Hematopoietic multipotent progenitor cell treated with erythropoietin and hydrocortisone succinate and interleukin-3 and kit ligand, for 4 days (in vitro differentiated cells): ENCODE measurements at places on chromosomes 4 and X.

- DNase-seq: peak; percentile 36
These were observed 1.1 kb downstream of the CFAP299 start for GRCh38 chr4:80336582-80336981.

DNA sequence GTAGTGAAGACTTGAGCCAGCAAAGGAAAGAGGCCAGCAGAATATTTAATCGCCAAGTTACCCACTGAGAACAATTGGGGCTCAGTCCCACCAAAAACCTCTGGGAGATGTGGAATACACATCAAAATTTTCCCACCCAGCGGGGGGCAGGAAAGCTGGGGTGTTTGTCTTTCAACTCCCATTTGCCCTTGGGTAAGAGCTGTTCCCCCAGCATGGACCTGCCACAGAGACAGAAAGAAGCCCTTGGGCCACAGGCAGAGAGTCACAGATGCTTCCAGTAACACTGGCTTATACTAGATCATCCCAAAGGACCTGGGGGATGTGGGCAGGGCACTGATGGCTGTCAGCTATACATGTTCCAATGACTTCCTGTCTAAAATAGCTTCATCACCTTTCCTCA, 18.9 kb upstream of the FBXW7 start:
- DNase-seq: no peak

- no peak for DNase-seq
These were observed 96.2 kb downstream of the RELL1 start for GRCh38 chr4:37590016-37590415.

DNA sequence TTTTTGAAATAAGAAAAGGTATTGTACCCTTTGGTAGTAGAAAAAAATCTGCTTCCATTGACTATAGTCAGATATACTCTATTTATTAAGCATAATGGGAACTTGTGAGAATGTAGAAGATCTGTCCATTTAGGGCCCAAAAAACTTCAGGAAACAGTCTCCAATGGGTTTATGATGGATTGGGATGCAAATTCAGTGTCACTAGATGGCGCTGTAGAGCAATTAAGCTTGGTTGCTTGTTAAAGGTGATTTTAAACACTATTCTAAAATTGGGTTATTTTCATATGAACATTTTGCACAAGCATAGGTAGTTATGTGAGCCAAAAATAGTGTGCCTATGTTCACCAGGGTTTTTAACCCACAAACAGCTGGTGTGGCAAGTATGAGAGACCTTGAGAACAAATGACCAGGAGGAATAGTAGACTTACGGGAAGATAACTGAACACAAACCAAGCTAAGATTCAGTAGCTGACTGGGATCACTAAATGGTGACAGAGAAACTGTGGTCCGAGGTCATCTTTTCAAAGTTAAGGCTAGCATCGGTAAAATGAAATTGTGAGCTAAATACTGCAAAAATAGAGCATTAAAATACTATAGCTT, 80.3 kb upstream of the LSM6 start:
- peak; percentile 67 for DNase-seq

- no peak for DNase-seq
These were observed 408.4 kb upstream of the EMCN start for GRCh38 chr4:100926039-100926717.

- no peak for DNase-seq
These were observed 461.8 kb upstream of the PRKX start for GRCh38 chrX:4175221-4175620.

- DNase-seq: no peak
These were observed 66.0 kb upstream of the FAT1 start for GRCh38 chr4:186789651-186790050.

GRCh38 chrX:39157006-39157405, 355.7 kb downstream of the MID1IP1 start:
- DNase-seq: no peak

DNA sequence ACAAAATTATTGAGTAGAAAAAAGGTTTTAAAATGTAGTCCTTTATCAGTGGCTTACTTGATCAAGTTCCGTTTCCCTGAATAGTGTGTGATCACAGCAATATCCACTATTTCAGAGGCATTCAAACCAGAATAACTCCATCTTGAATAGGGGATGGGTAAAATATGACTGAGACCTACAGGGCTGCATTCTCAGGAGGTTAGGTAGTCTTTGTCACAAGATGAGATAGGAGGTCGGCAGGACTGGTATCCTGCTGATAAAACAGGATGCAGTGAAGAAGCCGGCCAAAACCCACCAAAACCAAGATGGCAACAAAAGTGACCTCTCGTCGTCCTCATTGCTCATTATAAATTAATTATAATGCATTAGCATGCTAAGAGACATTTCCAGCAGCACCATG, 24.7 kb downstream of the TSPAN6 start:
- DNase-seq: no peak

- no peak for DNase-seq
These were observed 649.5 kb upstream of the TENM3 start for GRCh38 chr4:181593703-181594102.

GRCh38 chr4:105240037-105240436, 93.4 kb downstream of the TET2 start:
- no peak for DNase-seq

- no peak for DNase-seq
These were observed 116.9 kb downstream of the RAB28 start for GRCh38 chr4:13367244-13367643.

DNA sequence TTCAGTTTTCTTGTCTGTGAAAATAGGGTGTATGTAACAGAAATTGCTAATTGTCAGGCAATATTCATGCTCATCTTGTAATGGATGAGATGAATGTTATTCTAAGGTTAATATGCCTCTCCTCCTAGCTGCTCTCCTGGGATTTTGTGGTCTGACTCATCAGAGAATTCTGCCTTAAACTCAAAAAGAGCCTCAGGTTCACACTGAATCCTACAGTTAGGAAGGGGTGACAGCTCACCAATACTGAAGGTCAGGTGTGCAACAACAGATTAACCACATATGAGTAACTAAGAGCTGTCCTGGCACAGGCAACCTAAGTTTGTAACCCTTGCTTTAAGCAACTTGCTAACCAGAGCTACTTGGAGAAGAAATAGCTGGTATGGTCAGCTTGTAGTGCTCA, 197.7 kb downstream of the SPATA18 start:
- DNase-seq: no peak

GRCh38 chr4:119604266-119604665, 24.3 kb downstream of the PDE5A start:
- no peak for DNase-seq

DNA sequence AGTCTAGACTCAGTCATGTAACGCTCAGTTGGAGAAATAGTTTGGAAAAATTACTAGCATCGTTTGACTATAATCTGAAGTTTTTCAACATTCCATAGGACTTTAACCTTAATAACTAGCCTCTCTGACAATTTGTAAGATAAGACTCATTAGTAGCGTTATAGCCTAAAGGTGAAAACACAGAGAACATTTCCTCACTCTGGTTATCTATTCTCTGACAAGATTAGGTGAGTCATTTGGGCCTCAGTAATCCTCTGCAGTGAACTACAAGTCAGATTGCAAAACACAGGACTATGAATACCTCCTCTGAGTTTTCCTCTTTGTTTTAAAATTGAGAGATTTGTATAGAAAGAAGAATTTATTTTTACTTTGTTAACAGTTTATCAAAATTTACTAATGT, 31.8 kb upstream of the PDLIM5 start:
- DNase-seq: no peak

DNA sequence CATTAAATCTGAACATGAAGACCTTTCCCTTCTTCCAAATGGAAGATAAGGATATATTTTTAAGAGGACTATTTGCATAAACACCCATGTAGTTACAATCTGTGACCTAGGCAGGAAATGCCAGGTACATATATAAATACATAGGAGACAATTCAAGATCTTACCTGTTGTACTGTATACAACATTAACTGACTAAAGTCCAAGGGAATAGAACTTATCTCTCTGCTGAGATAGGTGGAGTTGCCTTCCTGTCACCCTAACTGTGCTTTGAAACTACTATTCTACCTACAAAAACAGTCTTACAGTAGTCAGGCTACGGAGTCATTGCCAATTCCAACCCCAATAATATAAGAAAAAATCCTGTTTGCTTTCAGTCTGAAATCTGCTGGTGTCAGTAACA, 106.3 kb downstream of the CHRNA9 start:
- DNase-seq: no peak

GRCh38 chr4:88158489-88159228, at the start of gene ABCG2:
Gene ABCG2, minus strand, starts transcription at chr4:88158639. Its CDS starts 18,644 bp downstream, at chr4:88139995.
- DNase-seq: peak; percentile 92

- DNase-seq: no peak
These were observed 58.8 kb upstream of the CLNK start for GRCh38 chr4:10743357-10743756.

DNA sequence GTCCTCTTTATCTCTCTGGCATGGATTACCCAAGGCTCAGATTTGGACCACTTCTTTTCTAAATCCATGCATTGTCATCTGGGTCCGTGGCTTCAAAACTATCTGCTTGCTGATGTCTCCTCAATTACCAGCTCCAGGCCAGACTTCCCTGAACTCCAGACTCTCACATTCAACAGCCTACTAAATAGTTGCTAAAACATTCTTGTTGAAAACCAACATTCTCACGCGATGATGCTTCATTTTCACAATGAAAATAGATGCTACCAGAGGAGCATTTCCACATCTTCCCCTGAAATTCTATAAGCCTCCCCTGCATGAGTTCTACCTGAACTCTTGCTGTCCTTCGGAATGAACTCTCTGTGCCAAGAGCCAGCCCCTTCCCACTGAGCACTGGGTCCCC, 5.2 kb upstream of the TLR6 start:
- no peak for DNase-seq

- DNase-seq: peak; percentile 76
These were observed 1.2 kb downstream of the MGST2 start for GRCh38 chr4:139666735-139667281.

GRCh38 chrX:103685396-103685795, 1.1 kb downstream of the MORF4L2 start:
- peak; percentile 41 for DNase-seq

GRCh38 chr4:142728233-142728632, 117.9 kb downstream of the INPP4B start:
- DNase-seq: no peak

DNA sequence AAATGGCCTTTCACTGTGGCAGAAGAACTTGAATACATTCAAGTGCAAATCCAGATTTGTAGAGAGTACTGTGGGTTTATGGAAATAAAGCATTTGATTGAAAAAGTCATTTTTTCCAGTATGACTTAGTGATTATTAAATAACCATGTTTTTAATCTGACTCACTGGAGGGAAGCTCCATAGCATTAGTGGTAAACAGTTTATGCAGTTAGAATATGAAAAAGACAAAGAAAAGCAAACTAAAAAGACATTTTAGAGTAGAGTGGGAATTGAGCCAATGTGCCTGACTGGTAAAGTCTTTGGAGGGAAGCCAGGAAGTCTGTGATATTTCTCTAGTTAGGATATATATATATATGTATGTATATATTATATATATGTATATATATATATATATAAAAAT, 53.4 kb downstream of the FAT4 start:
- DNase-seq: no peak

GRCh38 chr4:72555377-72555831, 13.6 kb downstream of the ADAMTS3 start:
- peak; percentile 28 for DNase-seq

- DNase-seq: no peak
These were observed 51.0 kb downstream of the BEX1 start for GRCh38 chrX:103012945-103013344.

DNA sequence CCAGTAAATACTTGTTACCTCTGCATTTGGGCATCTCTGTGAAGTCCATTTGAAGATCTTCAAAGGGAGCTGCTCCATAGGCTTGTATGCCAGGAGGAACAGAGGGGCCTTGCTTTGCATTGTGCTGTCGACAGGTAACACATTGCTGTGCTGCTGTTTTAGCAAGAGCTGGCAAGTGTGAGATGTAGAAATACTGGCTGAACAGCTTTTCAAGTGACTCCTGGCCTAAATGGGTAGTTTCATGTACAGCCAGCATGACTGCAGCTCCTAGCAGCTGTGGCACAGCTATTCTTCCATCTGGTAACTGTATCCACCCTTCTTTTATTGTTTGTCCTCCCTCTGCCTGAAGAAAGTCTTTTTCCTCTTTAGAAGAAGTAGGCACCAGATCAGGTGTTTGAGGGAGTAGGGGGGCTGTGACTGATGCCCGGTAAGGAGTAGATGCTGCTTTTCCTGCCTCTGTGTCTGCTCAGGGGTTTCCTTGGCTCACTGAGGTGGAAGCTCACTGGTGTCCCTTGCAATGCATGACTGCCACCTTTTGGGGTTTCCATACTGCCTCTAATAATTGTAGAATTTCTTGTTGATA, 965.3 kb downstream of the CCSER1 start:
- no peak for DNase-seq

DNA sequence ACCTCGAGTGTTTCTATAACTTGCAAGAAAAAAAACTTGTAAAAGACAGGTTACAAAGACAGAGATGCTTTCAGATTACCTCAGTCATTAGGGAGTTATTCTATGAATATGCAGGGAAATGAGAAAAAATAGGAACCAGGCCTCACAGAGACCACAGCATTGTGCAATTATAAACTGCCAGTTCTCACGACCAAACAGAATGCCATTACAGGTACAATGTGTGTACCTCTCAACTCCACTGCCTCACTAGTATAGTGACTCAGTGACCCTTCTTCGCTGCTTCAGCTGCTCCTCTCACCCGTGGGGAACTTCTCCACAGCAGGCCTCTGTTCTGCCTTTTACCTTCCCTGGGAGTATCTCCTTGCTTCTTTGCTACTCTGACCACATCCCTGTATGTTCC, 2.3 kb upstream of the HTATSF1 start:
- DNase-seq: peak; percentile 55
